ENCODE measurements at places on chromosomes 7 and 10.

GRCh38 chr7:102896585-102896984 is 16.2 kb upstream of the LRRC17 start:
- no peak for DNase-seq

GRCh38 chr10:58189269-58189668 is 78.4 kb downstream of the IPMK start:
- no peak for DNase-seq

DNA sequence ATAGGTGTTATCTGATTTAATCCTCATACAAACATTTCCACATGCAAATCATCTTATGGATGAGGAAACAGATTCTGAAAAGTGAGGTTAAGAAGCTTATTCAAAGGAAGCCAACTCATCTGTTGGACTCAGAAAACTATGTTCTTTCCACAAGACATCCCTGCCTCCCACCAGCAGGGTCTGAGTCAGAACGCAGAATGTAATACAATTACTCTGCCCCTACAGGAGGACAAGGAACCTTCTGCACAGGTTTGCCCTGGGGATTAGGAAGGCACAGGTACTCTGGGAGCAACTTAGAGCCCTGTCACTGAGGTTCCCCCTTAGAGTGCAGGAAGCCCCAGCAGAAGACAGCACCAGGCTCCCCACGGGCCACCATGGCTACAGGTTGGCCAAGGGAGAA is 255.7 kb downstream of the TNS3 start:
- no peak for DNase-seq

DNA sequence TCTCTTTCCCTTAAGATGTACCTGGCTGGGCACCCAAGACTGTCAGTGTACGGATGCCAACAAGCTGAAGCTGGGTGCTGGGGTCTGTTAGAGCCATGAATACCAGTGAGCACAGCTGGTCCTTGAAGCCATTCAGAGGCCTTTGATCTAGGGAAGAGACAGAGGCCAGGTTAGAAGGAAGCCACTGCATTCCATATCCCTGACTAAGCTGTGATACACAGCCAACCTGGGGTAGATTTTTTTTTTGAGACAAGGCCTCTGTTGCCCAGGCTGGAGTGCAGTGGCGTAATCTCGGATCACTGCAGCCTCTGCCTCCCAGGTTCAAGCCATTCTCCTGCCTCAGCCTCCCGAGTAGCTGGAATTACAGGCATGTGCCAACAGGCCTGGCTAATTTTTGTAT is 20.8 kb downstream of the ZDHHC16 start:
- no peak for DNase-seq

- DNase-seq, result no peak
These were observed 53.4 kb downstream of the TAS2R16 start for GRCh38 chr7:122942059-122942458.

GRCh38 chr10:108014902-108015177 is 850.3 kb upstream of the SORCS1 start:
- no peak for DNase-seq

DNA sequence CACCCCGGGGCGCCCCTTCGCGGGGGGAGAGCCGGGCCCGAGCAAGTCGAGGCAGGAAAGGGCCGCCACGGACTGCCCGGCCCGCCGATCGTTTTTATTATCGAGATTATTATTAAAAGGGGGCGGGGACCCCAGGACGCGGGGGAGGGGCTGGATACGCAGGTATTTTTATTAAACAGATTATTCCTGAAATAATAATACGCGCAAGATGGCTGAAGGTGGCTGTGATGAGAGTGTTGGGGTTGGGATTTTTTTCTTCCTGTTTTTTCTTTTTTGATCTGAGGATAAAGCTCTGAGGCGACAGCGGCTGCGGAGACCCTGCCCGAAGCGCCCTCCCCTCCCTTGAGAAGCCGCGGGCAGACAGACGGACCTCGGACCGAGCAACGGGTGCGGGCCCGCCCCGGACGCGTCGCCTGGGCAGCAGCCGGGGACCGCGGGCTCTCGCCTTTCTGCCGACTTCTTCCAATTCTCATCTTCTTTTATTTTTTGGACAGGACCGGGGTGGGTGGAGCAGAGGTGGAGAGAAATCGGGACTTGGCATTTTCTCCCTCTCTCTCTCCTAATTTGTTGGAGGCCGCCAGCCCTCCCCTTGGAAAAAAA is 1.4 kb upstream of the TRIM8 start:
- no peak for DNase-seq

DNA sequence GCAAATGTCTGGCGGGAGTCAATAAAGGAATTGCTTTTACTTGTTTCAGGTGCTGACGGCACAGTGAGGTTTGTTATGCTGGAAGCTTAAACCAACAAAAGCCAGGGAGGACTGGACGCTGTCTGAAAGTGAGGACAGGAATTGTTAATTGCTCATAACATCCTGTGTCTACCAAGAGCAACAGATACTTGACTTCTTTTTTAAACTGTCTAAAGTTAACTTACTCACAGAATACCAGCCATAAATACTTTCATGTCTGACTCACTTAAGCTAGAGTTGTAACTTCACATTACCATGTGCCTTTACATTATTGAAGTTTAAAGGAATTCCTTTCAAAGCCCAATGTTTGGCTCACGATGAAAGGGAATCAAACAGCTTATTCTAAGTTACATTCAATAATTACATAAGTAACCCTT is 252.7 kb upstream of the SHH start:
- no peak for DNase-seq

DNA sequence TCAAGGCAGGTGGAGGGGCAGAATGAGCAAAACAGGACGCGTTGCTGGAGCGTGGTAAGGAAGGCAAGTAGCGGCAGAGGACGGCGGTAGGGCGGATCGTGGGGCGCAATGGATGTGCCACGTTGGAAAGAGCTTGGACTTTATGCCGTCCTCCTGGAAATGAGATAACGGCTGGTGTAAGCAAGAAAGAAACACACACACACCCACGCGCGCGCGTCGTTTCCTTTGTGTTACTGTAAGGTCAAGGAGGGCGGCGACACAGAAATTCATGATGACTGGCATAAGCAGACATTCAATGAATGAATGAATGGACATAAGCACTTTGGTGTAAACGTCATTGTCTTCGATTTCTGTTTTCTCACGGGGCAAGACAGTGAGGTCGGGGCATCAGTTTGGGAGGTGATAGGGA is 683 bp upstream of the ENTPD7 start:
- no peak for DNase-seq

DNA sequence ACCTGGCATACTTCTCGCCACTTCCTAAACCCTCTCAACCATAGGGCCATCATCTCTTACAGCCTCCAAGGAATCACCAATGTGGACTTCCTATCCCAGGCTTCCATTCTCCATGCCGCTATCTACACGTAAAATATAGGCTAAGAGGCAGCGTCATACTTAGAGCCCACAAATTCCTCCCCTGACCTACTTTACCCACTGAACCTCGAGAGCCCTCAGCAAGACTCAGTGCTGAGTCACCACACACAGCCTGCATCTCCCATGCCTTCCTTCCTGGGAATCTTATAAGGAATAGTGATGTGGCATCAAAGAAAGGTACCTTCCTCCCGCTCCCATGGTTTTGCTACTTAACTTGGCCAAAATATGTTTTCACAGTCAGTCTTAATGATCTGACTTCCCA is 435.6 kb upstream of the NFE2L3 start:
- no peak for DNase-seq

DNA sequence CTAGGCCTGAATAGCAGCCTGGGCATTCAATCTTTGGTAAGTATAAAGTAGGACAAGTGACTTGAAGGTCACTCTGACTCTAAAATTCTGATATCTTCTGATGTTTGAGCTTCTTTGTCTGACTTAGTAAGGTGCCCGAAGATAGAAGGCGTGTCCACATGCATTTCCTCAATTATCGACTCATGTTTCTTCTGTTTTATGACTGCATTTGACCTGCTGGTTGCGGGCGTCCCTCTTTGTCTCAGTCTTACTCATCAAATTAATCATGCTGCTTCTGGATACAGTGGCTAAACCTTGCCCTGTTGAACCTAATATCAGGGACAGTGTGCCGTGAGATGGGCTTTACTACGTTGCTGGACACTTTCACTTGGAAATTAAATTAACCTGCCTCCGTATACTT is 534.1 kb downstream of the SDK1 start:
- DNase-seq, result no peak

GRCh38 chr10:650886-651615 is 38.4 kb downstream of the DIP2C start:
- no peak for DNase-seq

DNA sequence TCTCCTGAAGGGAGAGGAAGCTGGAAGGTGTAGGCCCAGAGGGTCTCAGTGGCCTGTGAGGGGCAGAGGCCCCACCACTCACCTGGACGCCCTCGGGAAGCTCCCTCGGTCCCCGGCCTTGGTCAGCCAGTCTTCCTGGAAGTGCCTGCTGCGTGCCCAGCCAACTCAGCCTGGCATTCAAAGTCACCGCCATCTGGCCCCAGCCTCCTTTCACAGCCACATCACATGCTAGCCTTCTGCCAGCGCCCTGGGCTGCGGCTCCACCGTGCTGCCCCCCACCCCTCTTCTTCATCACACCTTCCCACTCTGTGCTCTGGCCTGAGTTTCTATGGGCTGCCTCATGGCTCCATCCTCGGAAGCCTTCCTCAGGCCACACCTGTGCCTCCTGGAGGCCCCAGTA is 98.0 kb downstream of the ZMIZ1 start:
- DNase-seq, result no peak

- DNase-seq, result no peak
These were observed 100.2 kb downstream of the GPR85 start for GRCh38 chr7:112986256-112987031.

DNA sequence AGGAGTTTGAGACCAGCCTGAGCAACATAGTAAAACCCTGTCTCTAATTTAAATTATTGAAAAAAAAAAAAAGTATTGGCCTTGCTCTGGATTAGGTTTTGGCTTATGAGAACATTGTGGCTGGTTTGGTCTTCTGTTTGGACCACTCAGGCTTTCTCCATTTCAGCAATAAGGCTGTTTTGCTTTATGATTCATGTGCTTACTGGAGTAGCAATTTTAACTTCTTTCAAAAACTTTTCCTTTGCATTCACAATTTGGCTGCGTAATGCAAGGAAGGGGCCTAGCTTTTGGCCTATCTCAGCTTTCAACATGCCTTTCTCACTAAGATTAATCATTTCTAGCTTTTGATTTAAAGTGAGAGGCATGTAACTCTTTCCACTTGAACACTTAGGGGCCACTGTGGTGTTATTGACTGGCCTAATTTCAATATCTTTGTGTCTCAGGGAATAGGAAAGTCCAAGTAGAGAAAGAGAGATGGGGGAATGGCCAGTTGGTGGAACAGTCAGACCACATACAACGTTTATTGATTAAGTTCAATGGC is 38.0 kb upstream of the SRPK2 start:
- DNase-seq, result no peak

- no peak for DNase-seq
These were observed 62.7 kb downstream of the AMPH start for GRCh38 chr7:38568497-38568896.

GRCh38 chr7:12211711-12212485 is 804 bp downstream of the TMEM106B start:
- DNase-seq, result no peak

GRCh38 chr10:24299578-24300260 is 90.8 kb downstream of the KIAA1217 start:
- DNase-seq, result no peak

DNA sequence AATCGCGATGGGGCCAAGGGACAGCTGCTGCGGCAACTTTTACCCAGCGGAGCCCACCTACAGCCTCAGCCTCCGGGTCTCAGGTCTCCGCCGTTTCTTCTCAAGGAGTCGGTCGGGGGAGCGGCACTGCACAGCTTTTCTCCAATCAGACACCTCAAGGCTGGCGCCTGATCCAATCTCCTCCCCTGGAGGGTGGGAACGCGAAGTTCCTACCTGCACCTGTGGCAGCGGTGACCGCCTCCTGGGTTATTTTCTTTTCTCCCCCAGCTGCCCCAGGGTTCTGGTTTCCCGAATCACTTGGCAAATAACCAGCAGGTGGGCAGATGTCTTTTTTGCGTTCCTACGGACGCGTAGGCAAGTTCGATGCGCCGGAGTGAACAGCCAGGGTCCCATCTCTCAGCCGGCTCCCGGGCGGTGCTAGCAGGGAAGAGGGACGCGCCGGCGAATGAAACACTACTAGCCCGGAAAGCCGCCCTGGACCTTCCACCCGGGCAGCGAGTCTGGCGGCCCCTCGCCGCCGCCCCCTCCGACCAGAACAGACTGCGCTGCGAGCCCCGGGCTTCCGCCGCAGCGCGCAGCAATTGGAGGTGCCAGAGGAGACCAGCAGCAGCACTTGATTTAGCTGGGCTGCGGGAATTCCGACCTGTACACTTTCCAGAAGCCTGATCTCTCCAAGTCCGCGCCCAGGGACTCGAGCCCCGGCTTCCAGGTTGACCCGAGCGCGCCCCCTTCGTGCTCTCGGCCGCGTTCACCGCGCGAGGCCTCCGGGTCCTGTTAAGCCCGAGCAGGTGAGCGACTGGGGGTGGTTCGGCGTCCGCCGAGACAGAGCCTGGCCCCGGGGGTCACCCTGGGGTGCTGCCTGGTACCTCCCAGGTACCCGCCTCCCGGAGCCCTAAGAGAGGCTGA is at the start of gene PRR15:
Gene PRR15 (plus strand): TSS at position 246 of the 906 bp plus-strand sequence. CDS start 2,495 bp downstream, outside the sequence.
- no peak for DNase-seq

- no peak for DNase-seq
These were observed 513.7 kb downstream of the RPS24 start for GRCh38 chr10:78547397-78547796.

- no peak for DNase-seq
These were observed 35.5 kb upstream of the DGKI start for GRCh38 chr7:137882261-137882668.

GRCh38 chr10:7365027-7365745 is 45.6 kb downstream of the SFMBT2 start:
- no peak for DNase-seq

DNA sequence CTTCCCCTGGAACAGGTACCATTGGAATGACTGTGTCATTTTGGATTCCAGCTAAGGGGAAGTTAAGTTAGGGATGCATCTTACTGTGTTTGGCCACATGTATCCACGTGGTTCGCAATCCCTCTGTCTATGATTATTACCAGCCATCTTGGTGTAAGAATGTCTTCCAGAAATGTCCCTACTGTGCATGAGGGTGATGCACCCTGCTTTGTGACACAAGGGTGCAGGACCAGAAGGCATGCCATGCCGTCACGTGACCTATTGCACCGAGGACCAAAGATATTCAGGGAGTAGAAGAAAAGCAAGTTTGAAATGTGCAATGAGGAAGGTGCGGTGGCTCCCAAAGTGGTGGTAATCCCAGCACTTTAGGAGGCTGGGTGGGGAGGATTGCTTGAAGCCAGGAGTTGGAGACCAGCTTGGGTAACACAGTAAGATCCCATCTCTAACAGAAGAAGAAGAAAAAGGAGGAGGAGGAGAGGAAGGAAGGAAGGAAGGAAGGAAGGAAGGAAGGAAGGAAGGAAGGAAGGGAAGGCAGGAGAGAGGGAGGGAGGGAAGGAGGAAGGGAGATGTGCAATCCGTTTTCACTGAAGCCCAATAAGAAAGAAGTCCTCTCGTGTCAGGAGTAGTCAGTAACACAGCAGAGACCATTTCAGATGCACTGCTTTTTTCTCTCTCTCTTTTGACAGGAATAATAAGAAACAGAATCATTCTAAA is 42.5 kb upstream of the USP6NL start:
- no peak for DNase-seq

DNA sequence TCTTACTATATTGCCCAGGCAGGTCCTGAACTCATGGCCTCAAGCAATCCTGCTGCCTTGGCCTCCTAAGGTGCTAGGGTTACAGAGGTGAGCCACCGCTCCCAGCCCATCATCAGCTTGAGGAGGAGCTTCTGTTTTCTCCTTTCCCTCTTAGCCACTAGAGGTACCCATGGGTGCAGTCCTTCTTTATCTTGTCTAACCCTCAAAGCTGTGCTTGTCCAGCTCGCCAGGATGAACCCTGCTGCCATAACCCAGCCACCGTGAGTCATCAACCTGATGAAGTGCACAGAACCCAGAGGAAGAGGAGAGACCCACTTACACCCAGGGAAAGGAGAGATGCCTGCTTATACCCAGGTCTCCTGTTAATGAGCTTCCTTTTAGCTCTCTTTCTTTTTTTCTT is 133.4 kb downstream of the CUL2 start:
- no peak for DNase-seq
